Melanocyte of skin (primary cell): ENCODE measurements at places on chromosomes 4 and X. TPM values are rescaled to one million over a fixed set of nuclear protein-coding genes. Genes with fewer than 3 reads are reported as not detected.

Gene PLXNB3
- 9.6 and 12.4 TPM in 2 replicates for total RNA-seq

Gene CYLC1
- total RNA-seq = not detected in 2 replicates

Gene DMRTC1B
- total RNA-seq = not detected in 2 replicates

Gene FAM50A
- total RNA-seq = 37.2 and 38.9 TPM in 2 replicates
